NCI-H187 (cell line): ENCODE measurements at places on chromosomes 7 and 10.

GRCh38 chr10:100025576-100025975 lies 15.8 kb upstream of the DNMBP start:
- DNase-seq, result peak; percentile 80

DNA sequence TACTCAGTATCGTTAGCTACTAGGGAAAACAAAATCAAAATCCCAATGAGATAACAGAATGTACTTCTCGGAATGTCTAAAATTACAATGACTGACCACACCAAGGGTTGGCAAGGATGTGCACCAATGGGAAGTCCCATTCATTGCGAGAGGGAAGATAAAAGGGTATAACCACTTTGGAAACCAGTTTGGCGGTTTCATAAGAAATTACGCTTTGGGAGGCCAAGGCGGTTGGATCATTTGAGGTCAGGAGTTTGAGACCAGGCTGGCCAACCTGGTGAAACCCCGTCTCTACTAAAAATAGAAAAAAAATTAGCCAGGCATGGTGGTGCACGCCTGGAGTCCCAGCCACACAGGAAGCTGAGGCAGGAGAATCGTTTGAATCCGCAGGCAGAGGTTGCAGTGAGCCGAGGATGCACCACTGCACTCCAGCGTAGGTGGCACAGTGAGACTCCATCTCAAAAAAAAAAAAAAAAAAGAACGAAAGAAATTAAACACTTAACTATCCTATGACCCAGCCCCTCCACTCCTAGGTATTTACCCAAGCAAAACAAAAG lies 7.6 kb downstream of the HACD1 start:
- no peak for DNase-seq

GRCh38 chr7:45236666-45237065 lies 79.1 kb downstream of the RAMP3 start:
- no peak for DNase-seq

GRCh38 chr7:66669496-66669895 lies 40.8 kb downstream of the KCTD7 start:
- no peak for DNase-seq

DNA sequence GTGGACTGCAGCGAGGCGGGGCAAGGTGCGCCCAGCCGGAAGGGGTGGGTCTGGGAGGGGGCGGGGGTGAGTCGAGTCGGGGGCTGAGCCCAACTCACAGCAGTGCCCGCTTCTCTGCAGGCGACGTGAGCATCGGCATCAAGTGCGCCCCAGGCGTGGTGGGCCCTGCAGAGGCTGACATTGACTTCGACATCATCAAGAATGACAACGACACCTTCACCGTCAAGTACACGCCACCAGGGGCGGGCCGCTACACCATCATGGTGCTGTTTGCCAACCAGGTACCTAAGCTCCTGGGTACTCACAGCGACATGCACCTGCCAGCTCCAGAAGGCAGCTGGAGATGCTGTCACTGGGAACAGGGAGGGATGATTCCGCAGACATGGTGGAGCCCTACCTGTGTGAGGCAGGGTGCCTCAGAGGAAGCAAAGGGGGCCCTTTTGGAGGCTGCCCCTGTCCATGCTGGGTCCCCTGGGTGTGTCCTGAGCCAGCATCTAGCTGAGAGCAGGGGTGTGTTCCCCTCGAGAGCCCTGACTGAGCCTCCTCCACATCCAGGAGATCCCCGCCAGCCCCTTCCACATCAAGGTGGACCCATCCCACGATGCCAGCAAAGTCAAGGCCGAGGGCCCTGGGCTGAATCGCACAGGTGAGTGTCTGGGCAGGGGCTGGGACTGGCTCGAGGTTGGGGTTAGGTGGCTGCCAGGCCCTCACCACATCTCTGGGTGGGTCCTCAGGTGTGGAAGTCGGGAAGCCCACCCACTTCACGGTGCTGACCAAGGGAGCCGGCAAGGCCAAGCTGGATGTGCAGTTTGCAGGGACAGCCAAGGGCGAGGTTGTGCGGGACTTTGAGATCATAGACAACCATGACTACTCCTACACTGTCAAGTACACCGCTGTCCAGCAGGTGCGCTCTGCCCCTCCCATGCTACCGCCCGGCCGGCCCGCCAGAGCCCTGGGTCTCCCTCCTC lies 12.8 kb downstream of the FLNC start:
- DNase-seq, result no peak

GRCh38 chr10:94251568-94251967 lies 111.2 kb downstream of the NOC3L start:
- DNase-seq, result no peak

DNA sequence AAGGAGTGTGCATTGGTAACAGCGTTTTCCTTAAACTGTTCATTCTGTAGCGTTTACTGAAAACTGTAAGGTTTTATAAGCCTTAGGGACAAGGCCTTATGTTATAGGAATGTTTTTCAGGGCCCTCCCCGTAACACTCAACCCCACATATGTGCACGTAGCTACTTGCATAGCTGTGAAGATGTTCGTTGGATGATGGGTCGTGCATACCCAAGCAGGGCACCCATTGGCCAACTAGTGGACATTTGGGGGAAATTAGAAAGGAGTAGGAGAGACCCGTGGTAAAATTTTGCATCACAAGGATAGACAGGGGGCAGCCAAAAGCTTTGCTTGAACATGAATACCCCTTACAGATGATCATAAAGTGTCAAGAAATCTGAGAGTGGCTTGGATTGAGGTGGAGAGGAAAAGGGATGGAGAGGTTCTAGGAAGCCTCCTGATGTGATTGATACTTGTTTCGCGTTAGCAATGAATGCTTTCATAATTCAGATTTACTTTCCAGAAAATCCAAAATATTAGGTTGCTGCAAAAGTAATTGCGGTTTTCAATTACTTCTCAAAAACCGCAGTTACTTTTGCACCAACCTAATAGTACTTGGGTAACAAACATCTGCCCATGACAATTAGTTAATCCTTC lies 878 bp downstream of the SEC61A2 start:
- no peak for DNase-seq

GRCh38 chr7:87600130-87601124 lies at the start of gene ABCB1:
ABCB1 (minus strand) TSS chr7:87600884; CDS start chr7:87600184, 700 bp downstream.
- no peak for DNase-seq

- DNase-seq, result no peak
Observed at GRCh38 chr7:110105840-110106239, 985.1 kb upstream of the LRRN3 start.

- no peak for DNase-seq
Observed at GRCh38 chr7:114062810-114063209, 144.0 kb upstream of the PPP1R3A start.

- DNase-seq, result no peak
Observed at GRCh38 chr7:22890773-22891172, 68.1 kb upstream of the TOMM7 start.

- no peak for DNase-seq
Observed at GRCh38 chr7:157488281-157488680, 151.5 kb downstream of the DNAJB6 start.

- DNase-seq, result no peak
Observed at GRCh38 chr10:85849315-85849714, 517.3 kb downstream of the GRID1 start.

- DNase-seq, result no peak
Observed at GRCh38 chr7:87253589-87254087, 34.1 kb upstream of the TMEM243 start.

DNA sequence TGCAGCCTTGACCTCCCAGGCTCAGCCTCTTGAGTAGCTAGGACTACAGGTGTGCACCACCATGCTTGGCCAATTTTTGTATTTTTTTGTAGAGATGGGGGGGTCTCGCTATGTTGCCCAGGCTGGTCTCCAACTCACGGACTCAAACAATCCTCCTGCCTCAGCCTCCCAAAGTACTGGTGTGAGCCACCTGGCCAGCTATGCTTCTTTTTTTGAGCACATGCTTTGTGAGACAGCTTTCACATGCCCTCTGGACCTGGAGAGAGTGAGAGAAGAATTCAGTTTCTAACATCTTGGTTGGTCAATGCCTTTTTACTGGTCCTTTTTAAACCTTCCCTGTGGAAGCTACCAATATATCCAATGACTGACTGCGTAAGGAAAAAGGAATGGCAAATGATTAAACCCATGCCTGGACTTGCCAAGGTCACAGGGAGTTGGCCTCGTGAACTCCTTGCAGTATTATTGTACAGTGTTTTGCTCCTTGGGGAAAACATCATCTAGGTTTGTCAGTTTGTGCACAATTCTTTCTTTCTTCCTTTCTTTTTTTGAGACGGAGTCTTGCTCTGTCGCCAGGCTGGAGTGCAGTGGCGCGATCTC lies 6.2 kb upstream of the FOXK1 start:
- no peak for DNase-seq

GRCh38 chr7:84913731-84914130 lies 273.1 kb downstream of the SEMA3D start:
- no peak for DNase-seq
